Activated CD8-positive, alpha-beta T cell treated with anti-CD3 and anti-CD28 coated beads, Interleukin-2, amount 10 ng/mL, durations not matched to agents 7 days and 5 days (primary cell): ENCODE measurements at places on chromosomes 11 and 22.
A peak's percentile ranks its signal among the peaks of the same experiment; 100 is the strongest.

DNA sequence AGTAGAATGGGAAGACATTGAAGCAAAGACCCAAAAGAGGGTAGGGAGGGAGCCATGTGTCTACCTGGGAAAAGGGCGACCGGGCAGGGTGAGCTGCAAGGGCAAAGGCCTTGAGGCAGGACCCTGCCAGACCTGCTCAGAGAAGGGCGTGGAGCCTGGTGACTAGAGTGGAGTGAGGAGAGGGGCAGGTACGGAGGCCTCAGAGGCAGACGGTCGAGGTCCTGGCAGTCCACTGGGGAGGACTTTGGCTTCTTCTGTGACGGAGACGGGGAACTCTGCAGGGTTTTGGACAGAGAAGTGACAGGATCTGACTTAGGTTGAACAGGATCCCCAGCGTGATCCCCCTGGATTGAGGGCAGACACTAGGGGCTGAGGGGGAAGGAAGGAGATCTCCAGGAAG, 12.9 kb downstream of the RIBC2 start:
- peaks cover 2% of the 10 kb centered on the region for H3K4me1 ChIP-seq
- H3K27me3 ChIP-seq, result no peaks in the 10 kb centered on the region
- no peak overlapping the region for H3K4me3 ChIP-seq
- peaks cover 21% of the 10 kb centered on the region for H3K36me3 ChIP-seq

GRCh38 chr11:79030448-79030847, 410.4 kb downstream of the TENM4 start:
- H3K27ac ChIP-seq, result no peak overlapping the region
- no peaks in the 10 kb centered on the region for H3K36me3 ChIP-seq
- no peak for DNase-seq
- H3K4me1 ChIP-seq, result peaks cover 10% of the 10 kb centered on the region
- H3K4me3 ChIP-seq, result no peak overlapping the region

DNA sequence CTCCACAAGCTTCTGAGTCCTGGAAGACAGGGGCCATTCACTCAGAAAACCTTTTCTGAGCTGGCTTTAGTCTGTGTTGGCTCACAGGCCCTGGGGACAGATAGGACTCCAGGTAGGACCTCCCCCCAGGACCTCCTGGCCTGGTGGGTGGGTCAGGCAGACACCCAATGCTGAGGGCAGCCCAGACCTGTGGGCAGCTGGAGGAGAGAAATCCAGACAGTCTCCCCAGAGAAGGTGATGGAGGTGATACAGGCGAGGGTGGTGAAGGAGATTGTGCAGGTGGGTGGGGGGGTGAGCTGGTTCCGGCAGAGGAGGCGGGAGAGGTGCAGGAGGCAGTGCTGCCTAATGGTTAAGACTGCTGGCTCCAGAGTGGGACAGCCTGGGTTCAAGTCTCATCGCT, 15.6 kb downstream of the LRRC32 start:
- H3K4me1 ChIP-seq, result peaks cover 9% of the 10 kb centered on the region
- no peaks in the 10 kb centered on the region for H3K36me3 ChIP-seq
- no peak overlapping the region for H3K27ac ChIP-seq
- no peak for DNase-seq
- peaks cover 13% of the 10 kb centered on the region for H3K27me3 ChIP-seq

DNA sequence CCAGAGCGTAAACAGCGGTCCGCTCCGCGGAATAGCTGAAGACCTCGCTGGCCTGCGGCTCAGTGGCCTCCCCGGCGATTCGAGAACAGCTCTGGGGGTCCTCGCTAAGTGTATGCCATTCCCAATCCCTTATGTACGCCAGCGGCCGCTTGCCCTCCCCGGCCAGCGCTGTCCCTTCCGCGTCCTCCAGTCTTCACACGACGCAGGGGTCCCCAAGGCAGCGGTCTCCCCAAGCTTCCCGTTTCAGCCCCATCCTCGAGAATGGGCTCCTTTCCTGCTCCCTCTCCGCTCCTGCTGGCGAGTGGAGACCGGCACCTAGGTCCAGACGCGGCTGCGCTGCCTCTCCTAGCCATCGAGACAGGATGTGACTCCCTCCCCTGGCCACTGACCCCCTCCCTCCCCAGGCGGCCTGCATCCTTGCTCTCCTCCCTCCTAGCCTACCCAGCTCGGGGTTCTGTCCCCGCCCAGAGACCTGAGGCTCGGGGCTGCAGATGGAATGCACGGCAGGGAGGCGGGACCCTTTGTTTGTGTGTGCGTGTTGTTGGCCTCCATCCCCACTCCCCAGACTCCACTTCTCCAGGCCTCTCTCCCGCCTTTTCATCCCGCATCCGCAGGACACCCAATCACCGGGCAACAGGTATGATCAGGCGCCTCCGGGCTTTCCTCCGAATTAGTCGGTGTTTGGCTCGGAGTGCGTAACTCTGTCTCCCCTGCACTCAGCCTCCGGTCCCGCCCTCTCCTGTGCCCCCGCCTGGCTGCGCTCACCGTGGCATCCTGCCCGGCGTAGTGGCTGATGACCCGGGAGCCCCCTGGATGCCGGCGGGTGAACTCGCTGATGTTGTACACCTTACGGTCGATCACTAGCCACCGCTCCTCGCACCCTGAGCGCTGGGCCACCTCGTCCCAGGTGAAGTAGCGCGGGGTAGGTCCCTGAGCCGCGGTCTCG, 740 bp downstream of the FADS1 start:
- H3K4me1 ChIP-seq, result peaks cover 23% of the 10 kb centered on the region
- DNase-seq, result peak; percentile 80
- H3K4me3 ChIP-seq, result peak overlapping the region; percentile 98
- H3K27ac ChIP-seq, result peak overlapping the region; percentile 97
- peaks cover 40% of the 10 kb centered on the region for H3K36me3 ChIP-seq
